ENCODE measurements at places on chromosomes 2 and 18.

GRCh38 chr2:109480486-109481195, 133.1 kb downstream of the SEPTIN10 start:
- no peak for DNase-seq

DNA sequence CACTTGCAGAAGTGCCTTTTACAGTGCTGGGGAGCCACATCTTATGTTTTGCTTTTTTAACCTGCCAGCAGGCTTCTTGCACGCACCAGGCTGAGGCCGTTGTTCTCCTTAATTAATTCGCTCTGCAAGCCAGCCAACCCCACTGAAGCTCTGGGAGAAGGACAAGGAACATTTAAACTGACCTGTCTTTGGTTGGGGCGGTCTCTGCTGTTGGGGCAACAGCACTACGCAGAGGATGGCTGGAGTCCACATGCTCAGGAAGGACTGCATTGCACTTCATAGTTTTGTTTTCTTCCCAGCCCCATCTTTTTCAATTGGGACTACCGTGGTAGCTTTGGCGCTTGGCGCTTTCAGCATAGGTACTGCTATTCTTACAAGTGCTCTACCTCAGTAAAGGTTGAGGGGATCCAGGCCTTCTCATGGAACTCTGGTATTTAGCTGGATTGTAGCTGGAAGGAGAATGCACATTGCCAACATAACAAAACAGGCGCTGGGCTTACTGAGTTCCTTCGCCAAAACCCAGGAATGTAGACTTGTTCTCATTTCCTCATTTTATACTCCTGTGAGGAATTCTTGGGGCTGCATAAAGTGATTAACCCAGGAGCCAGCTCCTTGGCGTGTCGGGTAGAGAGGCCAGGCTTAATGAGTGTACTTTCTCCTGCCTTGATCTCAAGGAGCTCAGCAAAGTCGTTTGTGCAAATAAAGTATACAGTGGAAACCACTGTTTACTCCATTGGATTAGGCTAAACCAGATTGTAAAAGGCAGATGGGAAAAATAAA, 146.2 kb downstream of the PRKCE start:
- DNase-seq, result no peak

DNA sequence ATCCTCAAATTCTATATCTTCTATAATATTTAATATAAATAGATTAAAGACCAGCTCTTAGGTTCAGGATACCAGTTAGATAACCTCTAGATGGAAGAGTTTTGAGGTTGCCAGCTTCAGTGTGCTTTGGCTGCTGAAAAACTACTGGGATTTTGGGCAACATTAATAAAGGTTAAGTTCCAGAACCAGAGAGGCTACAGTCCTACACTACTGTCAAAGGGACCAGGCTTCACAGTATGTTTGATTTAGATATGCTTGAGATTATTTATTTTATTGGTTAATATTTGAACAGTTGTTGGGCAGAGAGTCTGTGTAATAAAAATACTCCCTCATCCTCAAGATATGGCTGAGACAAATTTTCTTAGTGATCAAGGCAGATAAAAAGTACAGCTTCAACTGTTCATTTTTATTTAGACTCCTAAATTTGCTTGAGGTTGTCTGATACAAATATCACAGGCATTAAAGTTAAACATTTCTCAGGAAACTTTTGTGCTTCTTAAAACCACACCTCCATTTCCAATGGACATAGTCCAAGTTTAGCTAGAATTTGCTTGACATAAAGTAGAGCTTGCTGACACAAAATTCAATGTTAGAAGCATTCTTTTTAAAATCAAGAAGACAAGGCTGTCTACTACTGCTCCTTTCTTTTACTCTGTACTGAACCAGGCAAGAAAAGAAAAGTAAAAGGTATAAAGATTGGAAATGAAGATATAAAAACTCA, 19.7 kb upstream of the TMEM17 start:
- no peak for DNase-seq

GRCh38 chr2:108588070-108588668, 53.9 kb downstream of the LIMS1 start:
- no peak for DNase-seq

DNA sequence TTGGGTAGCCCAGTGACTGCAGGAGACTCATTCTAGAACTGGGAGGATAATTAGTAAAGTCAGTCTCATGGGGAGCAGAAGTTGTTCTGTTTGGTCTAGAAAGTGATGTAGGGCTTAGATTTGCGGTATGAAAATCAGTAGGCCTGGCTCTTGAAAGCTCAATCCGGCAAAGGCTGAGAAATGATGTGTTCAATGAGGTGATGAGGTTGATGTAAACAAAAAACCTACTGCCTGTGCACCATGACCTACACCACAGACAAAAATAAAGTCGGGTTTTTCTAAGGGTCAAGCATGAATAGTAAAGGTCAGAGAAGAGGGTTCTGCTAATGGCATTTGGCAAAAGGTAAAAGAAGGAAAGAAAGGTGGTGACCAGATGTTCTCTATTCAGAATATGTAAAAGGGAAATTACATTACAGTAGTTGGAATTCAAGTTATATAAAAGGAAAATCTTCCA, 80.8 kb upstream of the COL5A2 start:
- DNase-seq, result no peak

DNA sequence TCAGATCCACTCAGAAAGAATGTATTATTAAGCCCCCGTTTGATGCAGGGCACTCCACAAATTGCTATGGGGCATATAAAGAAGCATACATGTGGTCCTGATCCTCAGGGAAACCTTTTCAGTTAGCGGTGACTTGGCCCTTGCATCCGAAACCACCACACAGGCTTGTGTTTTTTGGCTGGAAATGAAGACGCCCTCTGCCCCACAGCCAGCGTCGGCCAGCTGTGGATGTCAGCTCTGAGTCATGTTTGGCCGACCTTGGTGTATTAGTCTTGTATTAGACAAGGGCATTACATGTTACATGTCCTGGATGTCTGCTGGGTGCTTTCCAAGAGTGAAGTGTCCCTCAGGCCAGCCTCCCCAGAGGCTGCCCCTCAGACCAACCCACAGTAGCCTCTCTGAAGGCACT, 107.6 kb upstream of the MAP3K20 start:
- DNase-seq, result no peak

All from right kidney (tissue), 9 donors.